ENCODE measurements at places on chromosomes 11 and 22.
A peak's percentile ranks its signal among the peaks of the same experiment; 100 is the strongest.

DNA sequence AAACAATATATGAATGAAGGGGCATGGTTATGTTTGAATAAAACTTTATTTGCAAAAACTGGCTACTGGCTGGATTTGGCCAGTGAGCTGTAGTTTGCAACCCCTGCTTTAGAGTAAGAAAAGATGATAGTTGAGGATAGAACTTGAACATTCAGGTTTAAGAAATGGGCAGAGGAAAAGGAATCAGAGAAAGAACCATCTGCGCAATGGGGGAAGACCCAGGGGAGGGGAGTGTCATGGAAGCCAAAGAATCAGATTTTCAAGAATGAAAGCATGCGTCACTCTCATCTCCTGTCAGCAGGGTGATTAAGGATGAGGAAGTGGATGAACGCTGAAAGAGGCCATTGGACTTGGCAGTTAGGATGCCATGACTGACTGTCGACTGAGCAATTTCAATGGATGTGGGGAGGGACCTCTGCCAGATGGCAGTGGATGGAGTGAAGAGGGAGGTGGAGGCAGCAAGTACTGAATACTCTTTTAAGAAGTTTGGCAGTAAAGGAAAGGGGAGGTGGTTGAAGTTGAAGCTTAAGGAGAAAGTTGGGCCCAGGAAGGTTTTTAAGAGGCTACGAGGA, 21.2 kb downstream of the FAT3 start:
- no peak for DNase-seq

GRCh38 chr11:78046486-78046854, 17.2 kb upstream of the THRSP start:
- DNase-seq: no peak

DNA sequence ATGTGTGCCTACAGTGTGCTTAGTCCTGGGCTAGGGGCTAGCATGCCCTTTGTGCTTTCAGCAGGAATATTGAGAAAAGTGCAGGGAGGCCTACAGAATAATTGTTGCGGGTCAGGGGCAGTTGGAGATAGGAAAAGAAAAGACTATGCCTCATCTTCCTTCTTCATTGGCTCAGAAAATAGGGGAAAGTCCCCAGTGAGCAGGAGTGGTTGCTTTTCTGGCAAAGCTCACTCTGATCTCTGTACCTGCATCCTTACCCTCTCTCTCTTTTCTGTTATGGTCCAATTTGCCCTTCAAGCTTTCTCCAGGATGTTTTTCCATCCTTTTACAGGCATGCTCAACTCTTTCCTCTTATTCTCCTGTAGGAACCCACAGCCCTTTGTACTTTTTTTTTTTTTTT, 29.5 kb upstream of the RRM1 start:
- DNase-seq: no peak

DNA sequence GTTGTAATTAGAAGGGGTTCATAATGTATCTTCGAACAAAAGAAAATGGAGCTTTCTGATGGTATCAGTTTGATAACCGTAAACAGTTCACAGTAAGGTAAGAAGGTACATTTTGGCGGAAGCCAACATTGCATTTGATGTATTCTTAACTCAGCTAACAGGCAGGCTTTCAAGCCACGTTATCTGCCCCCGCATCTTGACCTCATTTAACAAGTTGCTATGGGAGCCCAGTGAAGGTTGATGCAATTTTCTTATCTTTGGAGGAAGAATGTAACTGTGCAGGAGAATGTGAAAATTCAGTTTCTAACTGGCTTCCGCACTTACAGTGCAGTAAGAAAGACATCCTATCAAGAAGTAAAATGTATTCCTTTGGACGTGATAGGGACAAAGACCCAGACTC, 110.6 kb downstream of the ETS1 start:
- DNase-seq: no peak

DNA sequence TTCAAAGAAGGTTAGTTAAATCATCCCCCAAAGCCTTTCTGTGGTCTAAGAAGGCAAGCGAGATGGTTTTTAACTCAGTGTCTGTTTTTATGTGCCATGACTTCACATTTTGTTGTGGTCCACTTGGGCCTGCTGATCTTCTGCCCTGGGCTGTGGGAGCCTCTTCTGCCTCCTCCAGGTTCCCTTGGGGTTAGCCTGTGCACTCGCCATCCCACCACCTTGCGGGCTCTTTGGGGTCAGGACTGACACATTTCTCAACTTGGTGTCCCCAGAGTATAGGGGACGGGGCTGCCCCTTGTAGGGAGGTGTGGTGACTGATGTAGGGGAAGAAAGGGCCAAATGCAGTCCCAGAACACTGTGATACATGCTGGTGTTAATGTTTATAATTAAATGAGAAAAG, 207.0 kb downstream of the TBC1D22A start:
- no peak for DNase-seq

- DNase-seq: peak; percentile 54
Measured at GRCh38 chr11:62081378-62082291, 42.2 kb upstream of the INCENP start.

DNA sequence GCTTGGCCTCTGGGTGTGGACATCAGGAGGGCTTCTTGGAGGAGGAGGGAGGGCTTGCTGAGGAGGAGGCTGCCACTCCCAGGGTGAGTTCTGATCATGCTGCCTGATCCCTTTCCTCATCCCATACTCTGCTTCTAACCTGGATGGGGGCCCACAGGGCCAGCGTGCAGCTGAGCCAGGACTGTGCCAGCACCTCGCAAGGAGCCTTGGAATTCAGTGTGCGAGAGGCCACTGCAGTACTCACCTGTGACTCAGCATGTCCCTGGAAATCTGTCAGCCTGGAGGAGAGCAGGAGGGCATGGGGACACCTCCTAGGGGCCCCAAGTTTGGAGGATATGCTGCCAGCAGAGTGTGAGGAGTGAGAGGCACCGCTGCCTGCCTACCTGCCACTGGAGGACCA, 4.2 kb upstream of the GAB4 start:
- no peak for DNase-seq

DNA sequence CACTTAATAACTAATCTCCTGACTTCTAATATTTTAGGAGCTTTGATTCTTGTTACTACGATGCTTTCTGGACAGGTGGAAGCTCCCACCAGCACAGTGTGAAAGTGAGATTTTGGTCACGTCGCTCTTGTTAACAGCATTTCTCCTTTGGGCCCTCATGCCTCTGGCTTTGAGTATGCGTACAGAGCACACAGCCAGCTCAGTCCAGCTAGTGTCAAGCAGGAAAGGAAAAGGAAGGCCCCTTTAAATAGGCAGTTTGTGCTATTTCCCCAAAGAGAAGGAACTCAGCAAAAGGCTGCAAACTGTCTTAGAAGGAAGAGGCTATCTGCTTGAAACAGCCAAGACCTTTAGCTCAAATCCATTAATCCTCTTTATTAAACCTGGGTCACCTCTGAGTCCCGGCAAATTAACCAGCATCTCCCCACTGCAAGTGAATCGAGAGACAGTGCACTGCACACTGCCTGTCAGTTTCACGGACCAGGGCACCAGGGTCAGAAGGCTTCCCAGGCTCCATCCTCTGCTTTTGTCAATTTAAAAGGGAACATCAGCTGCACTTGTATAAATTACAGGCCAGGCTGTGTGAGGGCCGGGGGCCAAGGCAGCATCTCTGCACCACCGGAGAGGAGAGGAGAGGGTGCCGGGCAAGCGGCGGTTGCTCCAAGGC, 34.7 kb downstream of the OPCML start:
- no peak for DNase-seq

DNA sequence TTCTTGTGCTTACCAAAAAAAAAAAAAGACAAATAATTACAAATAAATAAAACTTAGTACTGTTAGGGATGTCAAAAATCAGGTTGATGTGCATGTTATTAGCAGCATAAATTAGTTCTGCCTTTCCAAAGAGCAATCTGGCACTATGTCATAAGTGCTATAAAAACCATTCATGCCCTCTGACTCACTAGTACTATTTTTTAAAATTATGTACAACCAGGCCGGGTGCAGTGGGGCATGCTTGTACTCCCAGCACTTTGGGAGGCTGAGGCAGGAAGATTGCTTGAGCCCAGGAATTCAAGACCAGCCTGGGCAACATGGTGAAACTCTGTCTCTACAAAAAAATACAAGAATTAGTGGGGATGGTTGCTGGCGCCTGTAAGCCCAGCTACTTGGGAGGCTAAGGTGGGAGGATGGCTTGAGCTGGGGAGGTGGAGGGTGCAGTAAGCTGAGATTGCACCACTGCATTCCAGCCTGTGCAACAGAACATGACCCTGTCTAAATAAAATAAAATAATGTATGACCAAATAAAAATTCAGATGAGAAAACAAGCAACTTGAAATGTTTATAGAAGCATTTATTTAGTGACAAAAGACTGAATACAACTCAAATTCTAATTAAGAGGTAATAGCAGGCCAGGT, 25.3 kb downstream of the UEVLD start:
- no peak for DNase-seq

DNA sequence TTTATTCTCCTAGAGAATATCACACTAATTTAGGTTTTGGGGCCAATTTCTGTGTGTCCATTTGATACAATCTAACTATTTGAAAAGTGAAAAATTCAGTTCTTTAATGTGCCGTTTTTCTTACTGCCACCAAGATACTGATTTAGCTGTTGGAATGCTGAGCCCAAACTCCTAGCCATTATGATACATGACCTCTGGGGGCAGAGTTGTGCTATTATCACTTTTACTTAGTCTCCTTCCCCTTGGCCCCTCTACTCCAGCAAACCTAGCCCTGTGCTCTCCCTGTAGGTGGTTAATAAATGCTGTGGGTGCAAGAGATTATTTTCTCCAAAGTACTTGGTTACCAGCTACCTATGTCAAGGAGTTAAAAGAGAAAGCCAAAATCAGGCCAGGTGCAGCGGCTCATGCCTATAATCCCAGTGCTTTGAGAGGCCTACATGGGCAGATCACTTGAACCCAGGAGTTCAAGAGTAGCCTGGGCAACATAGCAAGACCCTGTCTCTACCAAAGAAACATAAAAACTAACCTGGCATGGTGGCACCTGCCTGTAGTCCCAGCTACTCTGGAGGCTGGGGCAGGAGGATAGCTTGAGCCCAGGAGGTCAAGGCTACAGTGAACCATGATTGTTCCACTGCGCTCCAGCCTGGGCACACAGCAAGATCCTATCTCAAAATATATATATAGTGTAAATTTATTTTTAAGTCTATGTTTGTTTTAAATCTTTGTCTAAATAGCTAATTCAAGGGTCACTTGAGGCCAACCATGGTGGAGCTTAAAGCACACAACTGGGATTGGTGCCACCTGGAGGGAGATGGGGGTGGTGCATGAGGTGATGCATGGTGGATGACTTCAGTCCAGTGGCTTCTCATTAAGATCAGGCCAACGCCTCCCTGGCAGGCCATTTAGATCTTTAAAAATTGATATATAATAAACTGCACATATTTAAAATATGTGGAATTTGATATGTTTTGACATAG, 193.2 kb upstream of the PLET1 start:
- DNase-seq: peak; percentile 27

DNA sequence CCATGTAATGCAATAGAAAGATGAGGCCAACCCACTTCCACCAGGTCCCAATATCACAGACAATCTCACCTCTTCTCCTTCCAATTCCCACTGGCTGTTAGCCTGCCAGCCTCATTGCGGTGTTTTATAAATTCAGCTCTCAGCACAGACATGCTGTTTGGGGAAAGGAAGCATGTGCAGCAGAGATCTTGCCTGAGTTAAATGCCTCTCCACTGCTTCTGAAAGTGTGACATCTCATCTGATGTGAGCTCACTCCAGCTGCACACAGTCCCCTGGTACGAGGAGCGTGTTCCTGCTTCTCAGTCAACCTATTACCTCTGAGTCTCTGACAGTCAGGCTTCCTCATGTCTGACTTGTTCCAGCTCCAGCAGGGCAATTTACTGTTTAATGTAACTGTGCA, 122.7 kb upstream of the GUCY1A2 start:
- DNase-seq: no peak

DNA sequence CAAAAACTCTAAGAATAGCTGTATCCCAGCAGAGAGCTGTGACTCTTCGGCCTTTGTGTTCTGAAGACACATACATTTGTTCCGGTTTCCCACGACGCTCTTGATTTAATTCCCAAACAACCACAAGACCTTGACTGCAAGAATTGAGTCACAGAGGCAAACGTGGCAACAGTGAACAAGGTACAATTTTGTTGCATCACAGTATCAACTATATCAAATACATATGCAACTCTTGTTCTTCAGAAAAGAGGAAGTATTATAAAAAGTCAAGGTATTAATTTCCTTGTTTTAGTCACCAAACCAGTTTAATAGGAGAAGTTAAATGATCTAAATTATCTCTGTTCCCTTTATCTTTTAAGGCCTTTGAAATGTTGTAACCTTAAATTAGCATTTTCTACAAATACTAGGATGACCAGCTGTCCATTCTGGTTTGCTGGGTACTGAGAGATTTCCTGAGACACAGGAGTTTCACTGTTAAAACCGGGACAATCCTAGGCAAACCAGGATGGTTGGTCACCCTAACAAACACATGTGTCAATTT, 11.1 kb downstream of the HPS5 start:
- DNase-seq: peak; percentile 28

GRCh38 chr11:125180413-125181305, 16.1 kb downstream of the PKNOX2 start:
- peak; percentile 16 for DNase-seq

GRCh38 chr11:100562128-100562527, 125.0 kb upstream of the ARHGAP42 start:
- DNase-seq: peak; percentile 89

- no peak for DNase-seq
Measured at GRCh38 chr11:109729761-109730160, 307.8 kb downstream of the C11orf87 start.

DNA sequence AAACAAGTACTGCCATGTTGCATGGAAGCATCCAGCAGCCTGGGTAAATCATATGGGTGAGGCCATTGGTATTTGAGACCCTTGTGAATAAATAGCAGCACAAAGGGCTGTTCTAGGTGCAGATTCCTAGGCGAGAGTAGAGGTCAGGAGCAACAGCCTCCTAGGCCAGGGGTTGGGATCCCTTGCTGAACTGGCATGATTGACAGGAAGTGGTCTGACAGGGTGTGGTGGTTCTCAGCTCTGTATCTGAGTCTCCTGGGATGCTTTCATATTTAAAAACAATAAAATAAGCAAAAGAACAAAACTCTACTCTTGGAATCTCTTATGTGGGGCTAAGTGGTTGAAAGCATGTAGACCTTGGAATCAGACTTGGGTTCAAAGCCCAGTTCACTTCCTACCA, 35.8 kb downstream of the INSC start:
- no peak for DNase-seq

DNA sequence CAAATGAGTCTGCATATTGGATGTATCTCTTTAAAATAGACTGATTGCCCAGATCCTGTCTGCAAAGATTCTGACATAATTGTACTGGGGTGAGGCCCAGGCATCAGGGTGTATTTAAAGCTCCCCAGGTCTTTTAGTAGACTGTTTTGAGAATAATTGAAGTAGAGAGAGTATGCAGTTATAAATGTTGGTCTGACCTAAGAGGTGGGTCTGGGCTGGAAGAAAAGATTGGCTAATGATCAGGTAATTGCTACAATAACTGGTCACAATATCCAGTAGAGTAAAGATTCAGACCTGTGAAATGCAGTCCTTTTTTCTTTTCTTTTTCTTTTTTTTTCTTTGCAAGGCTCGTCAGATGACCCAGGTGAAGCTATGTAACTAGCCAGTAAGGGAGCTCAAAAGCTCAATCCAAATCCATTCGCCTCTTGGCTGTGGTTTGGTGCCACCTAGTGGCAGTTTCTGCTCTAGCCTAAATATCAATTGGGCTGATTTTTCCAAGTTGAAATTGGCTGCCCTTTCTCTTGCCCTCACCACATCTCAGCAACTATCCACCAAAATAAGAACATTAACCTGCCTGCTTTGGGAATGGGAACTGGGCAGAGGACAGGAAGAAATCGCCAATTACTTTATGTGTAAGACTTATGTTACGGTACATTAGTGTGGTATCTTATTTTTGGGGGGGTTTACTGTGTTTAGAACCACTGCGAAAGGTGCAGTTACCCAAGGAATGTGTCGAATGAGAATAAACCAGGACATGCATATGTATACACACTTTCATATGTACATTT, 45.9 kb downstream of the ZNF143 start:
- DNase-seq: peak; percentile 77

Measured in fibroblast of skin of back (primary cell).